ENCODE measurements at places on chromosomes 5 and 9.

DNA sequence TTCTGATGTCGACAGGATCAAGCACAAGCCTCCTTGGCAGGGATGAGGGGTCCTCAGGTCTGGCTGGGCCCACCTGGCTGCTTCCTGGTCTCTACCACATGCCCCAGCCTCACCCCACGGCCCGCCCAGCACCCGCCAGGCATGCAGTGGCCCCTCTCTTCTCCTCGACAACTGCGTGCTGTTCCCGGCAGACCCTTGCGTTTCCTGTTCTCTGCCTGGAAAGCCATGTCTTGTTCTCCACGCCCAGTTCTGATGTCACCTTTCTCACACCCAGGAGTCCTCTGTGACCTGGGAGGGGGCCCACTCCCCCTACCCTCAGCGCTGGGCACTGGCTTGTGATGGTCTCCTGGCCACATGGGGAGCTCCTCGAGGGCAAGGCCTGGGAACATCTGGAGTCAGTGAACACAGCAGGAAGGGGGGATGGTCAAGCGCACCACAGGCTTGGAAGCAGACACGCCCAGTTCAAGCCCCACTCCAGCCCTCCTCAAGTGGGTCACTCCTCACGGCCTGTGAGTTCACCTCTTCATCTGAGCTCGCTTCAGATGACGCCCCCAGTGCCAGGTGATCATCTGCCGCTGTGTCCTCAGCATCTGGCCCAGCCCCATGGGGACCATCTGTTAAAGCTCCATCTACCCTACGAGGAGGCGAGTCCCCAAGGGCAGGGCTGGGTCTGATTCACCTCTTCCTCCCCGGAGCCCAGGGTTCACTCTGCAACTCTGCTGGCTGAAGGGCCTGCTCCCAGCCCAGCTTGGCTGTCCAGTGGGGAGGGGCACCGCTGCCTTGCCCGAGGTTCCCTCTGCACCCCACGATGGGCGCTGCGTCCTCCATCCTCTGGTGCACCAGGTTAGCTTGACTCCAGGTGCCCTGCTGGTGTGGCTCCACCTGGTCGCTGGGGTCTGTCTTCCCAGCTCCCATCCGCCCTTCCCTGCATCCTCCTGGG lies 133.2 kb upstream of the PHYKPL start:
- no peak for DNase-seq

DNA sequence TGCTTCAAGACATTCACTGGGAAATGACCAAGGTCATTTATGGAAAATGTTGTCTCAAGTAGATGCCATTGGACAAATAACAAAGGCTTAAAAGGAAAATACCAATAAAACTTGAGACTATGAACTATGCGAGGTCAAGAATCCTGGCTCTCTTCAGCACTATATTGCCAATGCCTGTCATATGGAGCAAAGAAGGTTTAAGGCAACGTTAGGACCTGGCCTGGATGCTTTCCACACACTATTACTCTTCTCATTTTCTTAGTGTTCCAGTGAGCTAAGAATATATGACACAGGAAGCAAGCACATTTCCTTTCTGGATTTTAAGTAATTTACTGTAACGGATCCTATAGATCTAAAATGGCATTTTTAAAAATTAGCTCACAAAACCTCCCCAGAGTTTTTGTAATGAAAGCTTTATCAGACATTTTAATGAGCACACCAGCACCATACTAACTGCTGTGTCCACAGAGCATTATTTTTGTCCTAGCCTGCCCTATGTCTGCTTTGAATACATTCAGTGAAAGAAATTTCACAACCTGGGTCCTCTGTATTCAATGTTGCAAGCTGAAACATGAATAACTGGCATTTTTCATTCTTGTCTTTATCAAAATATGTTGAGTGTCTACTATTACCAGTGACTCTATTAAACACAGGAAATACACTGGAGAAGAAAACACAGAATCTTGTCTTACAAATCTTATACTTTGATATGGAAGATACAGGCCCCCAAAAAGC lies 315.6 kb downstream of the CETN3 start:
- DNase-seq = no peak

DNA sequence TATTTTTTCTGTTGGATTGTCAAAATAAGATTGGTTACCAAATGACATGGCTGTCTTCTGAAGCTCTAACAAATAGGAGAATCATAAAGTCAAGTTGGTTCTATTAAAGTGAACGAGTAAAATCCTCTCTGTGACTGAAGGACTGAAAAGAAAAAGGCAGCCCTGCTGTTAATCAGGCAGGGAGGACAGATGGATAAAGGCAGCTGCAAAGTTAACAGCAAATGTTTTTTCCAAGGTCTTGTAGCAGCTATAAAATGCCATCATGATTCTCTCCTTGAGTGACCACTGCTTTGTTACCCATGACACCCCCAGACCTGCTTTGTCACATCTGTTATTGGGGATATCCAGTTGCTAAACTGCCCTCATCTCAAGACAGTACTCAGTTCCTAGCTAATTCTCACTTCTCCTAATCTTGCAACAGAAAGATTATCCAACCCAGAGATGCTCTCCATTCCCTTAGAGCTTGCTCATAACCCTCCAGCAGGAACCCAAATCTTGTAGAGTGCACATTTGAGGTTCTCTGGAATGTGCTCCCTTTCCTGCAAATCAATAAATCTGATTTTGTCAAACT lies 89.7 kb upstream of the PARP8 start:
- DNase-seq = no peak

- no peak for DNase-seq
Measured at GRCh38 chr5:61394078-61394704, 62.1 kb downstream of the ZSWIM6 start.

DNA sequence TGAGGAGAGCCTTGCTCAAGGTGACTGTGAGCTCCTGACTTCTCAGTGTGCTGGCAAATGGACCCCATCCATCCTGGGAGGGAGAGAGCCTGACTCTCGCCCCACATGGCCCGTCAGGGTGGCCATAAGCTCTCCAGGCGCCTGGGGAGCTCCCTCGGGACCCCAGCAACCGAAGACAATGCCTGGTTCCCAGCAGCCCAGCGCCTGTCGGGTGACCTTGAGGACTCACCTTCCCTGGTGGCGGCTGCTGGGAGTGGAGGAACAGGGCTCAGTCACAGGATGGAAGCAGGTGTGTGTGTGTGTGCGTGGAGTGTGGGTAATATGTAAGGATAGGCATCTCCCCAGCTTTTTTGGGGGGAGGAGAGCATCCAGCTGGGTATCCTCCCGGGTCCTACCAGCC lies 190.3 kb downstream of the MELK start:
- DNase-seq = no peak

GRCh38 chr5:179554981-179555380 lies 4.6 kb downstream of the RUFY1 start:
- no peak for DNase-seq

GRCh38 chr5:111742177-111742994 lies 14.6 kb downstream of the NREP start:
- no peak for DNase-seq

DNA sequence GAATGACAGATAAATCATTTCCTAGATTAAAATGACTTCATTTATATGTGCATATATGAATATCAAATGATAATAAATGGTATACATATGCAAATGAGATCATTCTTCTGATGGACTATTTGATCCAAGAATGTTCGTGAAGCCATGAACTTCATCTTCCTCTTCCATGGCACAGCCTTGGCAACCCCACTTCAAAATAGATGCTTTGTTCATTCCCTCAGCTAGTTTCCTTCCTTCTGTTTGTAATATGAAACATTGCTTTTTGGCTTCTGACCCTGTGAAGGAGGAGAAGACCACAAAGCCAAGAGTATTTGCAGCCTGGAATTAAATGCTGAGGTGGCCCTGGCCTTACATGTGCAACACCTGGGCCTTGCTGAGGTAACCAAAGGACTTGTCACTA lies 106.8 kb upstream of the LIFR start:
- DNase-seq = no peak

GRCh38 chr9:82223442-82223841 lies 234.9 kb downstream of the SPATA31D1 start:
- DNase-seq = no peak

GRCh38 chr5:82356808-82357671 lies 78.9 kb upstream of the RPS23 start:
- peak; percentile 45 for DNase-seq

DNA sequence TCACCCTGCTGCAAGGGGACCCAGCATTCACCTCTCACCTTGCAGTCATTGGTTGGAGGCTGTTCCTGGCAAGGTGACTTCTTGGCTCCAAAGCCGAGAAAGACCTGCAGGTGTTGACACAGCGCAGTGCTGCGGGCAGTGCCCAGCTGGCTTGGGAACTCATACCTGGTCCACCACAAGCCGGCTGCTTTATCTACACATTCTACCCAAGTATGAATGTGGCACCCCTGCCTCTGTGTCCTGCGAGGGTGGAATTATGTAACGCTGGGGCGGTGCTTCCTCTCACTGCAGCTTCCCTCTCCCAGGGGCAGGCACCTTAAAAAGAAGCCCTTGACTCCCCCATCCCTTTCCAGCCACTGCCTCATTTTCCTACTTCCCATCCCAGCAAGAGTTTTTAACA lies 2.5 kb upstream of the ZMYND19 start:
- no peak for DNase-seq

DNA sequence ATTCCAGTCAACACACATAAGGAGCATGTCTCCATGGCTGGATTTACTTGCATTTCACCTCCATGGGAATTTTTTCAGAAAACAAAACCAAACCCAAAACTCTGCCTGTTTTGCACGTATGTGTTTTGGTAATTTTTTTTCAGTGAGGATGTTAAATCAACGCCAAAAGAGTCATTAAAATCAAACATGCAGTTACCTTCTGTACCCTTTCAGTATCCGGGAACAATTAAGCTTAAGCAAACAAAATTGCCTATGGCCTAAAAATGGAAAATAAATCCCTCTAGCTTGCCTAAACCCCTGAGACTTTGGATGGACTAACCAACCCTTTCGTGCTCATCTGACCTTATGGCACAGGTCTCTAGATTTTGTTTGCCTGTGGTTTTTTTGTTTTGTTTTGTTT lies 209.2 kb upstream of the KLF4 start:
- no peak for DNase-seq

- DNase-seq = no peak
Measured at GRCh38 chr5:77308154-77308960, 97.9 kb downstream of the PDE8B start.

- no peak for DNase-seq
Measured at GRCh38 chr5:59684388-59685190, 208.9 kb downstream of the PDE4D start.

DNA sequence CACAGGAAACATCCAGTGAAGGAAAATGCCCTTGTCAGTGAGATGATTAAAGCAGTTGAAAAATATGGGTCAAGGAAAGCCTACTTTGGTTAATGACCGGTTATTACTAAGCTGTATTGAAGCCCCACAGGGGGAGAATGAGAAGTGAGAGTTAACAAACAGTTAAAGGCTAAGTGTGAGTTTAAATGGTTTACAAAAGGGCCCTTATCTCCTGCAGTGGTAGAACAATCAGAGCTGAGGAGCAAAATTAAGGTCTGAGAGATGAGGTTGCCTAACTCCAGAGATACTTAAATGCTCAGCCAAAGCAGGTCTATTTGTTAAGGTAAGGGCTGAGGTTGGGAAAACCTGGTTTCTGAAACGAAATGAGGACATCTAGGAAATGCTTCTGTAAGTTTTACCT lies 75.1 kb upstream of the FER start:
- DNase-seq = no peak

GRCh38 chr5:178899289-178899688 lies 3.6 kb downstream of the ZFP2 start:
- no peak for DNase-seq

GRCh38 chr9:84667571-84668195 lies 1.8 kb upstream of the NTRK2 start:
- no peak for DNase-seq

DNA sequence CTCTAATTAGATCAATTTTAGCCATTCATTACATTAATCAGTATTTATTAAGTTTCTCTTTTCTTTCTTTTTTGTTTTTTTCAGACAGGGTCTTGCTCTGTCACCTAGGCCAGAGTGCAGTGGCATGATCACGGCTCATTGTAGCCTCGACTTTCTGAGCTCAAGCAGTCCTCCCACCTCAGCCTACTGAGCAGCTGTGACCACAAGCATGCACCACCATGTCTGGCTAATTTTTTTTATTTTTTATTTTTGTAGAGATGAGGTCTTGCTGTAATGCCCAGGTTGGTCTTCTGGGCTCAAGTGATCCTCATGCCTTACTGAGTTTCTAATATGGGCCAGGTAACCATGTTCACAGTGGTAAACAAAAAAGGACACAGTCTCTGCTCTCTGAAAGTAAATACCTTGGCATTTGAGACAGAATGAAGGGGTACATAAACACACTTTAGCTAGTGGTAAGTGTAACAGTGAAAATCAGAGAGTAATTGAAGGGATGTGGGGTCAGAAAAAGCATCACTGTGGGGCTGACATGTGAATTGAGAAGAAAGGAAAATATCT lies 336.3 kb downstream of the ADGRV1 start:
- DNase-seq = no peak

GRCh38 chr5:164748861-164749260 lies 1243.4 kb downstream of the MAT2B start:
- DNase-seq = no peak

DNA sequence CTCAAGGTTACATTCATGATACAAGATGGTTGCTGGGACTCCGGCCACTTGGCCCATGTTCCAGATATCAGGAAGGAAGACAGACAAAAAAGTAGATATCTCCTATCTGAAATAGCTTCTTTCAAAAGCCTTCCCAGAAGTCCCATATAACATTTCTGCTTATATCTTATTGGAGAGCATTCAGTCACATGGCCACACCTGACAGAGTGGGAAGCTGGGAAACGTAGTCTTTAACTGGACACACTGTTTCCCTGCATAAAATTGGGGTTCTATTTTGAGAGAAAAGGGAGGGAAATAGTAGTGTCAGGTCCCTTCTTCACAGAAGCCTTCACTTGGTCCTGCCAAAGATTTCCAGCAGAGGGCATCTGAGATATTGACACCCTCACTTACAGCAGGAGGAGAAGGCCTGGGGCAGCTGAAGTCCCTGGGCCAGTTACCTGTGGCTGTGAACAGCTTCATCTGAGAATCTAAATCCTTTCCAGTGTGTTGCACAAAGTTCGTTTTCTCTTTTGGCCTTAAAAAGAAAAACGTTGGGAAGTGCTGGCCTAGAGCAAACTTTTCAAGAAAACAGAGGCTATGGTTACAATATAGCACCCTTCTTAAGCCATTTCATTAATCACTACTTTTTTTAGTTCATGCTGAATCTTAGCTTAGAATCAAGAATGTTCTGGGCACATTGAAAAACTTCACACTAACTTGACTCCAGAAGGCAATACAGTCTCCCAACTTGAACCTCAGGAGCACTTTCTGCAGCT lies 33.5 kb downstream of the SPEF2 start:
- peak; percentile 25 for DNase-seq

- no peak for DNase-seq
Measured at GRCh38 chr5:129820-130219, 37.9 kb downstream of the PLEKHG4B start.

DNA sequence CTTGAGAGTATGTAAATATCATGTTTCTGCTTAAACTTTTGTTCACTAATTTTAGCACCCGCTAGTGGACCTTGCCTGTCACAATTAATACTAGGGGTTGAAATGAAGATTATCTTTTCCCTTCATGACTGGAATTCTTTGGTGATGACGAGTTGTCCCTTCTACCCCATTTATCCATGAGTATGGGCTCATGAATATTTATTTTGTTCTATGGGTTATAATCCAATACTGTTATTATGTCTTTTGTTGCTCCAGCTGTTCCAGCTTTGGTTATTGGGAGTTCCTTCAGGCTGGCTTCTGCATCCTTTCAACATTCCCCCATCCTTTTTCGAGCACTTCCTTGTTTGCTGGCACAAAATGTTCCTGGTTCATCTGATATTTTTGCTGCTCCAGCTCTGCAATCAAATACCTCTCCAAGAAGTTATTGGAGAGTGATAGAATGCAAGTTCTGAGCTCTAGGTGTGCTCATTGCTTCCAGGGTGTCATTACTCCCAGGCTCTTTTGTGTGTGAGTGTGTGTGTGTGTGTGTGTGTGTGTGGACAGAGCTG lies 19.7 kb upstream of the ARHGEF28 start:
- no peak for DNase-seq

- DNase-seq = no peak
Measured at GRCh38 chr9:132026932-132027585, 52.6 kb downstream of the MED27 start.
